ENCODE measurements at places on chromosomes 4 and X.

DNA sequence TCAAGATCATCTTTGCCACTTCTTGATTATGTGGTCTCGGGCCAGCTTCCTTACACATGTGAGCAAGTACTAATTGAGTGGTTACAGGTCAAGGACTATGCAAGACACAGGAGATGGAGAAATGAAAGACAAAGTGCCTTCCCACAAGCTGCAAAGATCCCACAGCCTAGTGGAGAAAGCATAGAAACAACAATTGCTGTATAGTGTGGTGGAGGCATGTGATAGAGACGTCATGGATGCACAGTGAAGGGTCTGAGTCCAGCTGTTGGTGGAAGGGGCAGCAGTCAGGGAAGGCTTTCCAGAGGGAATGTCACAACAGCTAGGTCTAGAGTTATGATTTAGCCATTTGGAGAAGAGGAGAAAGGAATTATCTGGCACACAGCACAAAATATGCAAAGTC lies 210.6 kb downstream of the KDR start:
- DNase-seq = no peak

- no peak for DNase-seq
These were observed 443.6 kb downstream of the UBE2NL start for GRCh38 chrX:144327495-144327894.

DNA sequence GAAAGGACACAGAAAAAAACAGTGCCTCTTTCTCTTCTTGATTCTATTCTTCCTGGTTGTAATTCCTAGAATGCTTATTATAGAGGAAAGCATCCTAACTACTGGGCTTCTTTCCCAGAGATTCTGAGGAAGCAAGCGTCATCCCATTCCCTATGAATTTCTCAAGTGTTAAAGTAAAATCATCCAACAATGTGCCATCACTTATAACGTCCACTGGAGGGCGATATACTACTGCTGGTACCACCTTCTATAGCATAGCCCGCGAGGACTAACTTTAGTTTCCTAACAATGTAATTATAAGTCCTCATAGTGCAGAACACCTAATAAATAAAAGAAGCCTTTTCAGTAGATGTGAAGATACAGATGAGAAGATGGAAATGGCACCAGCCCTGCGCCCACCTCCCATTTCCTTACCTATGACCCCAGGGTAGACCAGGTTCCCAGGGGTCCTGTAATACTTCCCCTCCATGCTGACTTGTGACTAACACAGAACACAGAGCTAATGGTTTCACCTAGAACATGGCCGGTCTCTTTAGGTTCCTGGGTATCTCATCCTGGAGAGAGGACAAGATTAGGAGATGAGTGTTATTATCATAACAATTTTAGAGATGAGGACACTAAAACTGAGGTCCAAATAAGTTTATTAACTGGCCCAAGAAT lies 4.2 kb downstream of the CENPVL3 start:
- DNase-seq = no peak

DNA sequence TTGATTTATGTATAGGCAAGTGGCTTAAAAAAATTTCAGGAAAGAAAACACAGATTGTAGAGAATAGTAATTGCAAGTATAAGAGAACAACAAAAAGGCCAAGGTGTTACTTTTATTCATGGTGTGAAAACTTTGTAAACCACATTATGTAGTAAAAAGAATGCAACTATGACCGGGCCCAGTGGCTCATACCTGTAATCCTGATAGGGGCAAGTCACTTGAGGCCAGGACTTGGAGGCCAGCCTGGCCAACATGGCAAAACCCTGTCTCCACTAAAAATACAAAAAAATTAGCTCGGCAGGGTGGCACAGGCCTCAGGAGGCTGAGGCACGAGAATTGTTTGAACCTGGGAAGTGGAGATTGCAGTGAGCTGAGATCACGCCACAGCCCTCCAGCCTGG lies 131.7 kb downstream of the DCK start:
- DNase-seq = no peak

- no peak for DNase-seq
These were observed 26.2 kb upstream of the ELF4 start for GRCh38 chrX:130136496-130136895.

GRCh38 chr4:40606239-40606767 lies 23.4 kb downstream of the RBM47 start:
- no peak for DNase-seq

DNA sequence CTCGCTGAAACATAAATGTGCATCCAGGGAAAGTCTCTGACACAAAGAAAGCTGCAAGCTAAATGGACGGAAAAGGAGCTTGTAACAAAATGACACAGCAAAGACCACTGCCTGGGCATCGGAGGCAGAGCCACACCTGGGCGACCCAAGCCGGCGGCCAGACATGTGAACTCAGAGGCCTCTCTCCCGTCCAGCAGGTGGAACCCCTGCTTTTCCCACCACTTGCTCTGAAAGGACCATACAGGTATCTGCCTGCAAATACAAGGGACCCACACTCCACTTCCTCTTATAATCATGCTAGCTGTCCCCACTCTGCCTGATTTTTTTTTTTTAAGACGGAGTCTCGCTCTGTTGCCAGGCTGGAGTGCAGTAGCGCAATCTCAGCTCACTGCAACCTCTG lies 12.0 kb downstream of the CPLX1 start:
- no peak for DNase-seq

DNA sequence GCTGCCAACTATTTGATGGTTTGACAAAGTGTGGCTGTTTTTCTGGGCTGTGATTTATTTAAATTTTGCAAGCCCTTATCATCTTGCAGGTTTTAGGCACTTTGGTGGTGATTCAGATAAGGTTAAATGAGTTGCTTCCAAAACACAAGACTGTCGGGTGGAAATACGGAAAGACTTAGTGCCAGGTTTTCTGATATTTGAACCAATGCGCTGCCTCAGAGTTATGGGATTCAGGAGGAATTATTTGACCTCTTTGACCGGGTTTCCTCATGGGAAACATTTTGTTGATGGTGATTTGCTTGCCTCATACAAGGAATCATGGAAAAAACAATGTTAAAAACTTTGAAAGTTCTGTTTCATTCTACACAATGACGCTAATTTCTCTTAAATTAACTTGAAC lies 136.1 kb upstream of the MAP9 start:
- DNase-seq = no peak

- no peak for DNase-seq
These were observed 2.1 kb upstream of the AVPR2 start for GRCh38 chrX:153902385-153902784.

GRCh38 chr4:11201256-11201655 lies 227.4 kb downstream of the HS3ST1 start:
- no peak for DNase-seq

- DNase-seq = no peak
These were observed 428.9 kb upstream of the GNPDA2 start for GRCh38 chr4:45155081-45155777.

GRCh38 chrX:43315622-43316021 lies 340.5 kb upstream of the MAOA start:
- DNase-seq = no peak

DNA sequence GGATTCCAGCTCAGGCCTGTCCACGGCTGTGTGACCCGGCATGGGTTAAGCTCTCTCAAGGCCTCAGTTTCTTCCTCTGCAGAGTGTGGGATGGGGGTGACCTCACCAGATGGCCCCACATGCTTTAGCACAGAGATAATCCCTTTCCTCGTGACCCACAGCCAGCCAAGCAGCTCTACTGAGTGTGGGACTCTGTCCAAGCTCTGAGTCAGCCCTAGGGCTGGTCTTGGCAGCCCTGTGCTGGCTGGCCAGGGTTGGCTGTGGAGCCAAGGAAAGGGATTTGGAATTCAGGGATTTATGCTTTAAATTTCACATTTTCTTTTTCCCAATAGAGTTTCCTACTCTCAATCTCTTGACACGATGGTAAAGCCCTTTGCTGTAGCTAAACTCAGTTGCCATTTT lies 19.7 kb upstream of the SPON2 start:
- DNase-seq = no peak

GRCh38 chr4:8157944-8158709 lies 486 bp downstream of the ABLIM2 start:
- DNase-seq = no peak

DNA sequence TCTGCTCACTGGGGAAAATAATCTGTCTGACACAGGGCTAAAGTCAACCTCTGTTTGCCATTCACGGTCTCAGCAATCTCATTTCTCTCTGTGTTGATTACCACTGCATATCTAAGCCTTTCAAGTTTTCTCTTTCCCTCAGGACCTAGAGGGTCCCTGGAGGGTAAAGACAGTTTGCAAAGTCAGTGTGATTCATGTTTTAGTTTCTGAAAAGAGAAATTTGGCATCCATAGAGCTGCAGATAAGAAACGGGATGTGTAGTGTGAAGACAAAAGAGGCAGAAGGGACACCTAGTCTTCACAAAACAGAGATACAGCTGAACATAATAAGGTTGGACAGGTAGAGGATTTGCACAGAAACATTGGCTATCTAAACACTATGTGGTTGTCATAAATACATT lies 34.5 kb upstream of the KDR start:
- no peak for DNase-seq

GRCh38 chr4:122259849-122260248 lies 107.7 kb downstream of the BLTP1 start:
- DNase-seq = no peak

GRCh38 chr4:14151101-14151500 lies 523.6 kb upstream of the BOD1L1 start:
- DNase-seq = no peak

- DNase-seq = no peak
These were observed 981.9 kb upstream of the TENM3 start for GRCh38 chr4:181261279-181261678.

- DNase-seq = no peak
These were observed 130.2 kb downstream of the AMELX start for GRCh38 chrX:11423362-11423818.

GRCh38 chr4:101347267-101347556 lies at the start of gene PPP3CA:
Gene PPP3CA (minus strand): TSS chr4:101347526.
- no peak for DNase-seq

GRCh38 chr4:55032179-55032578 lies 93.2 kb downstream of the KDR start:
- DNase-seq = no peak

GRCh38 chr4:139547979-139548378 lies 8.0 kb downstream of the SETD7 start:
- no peak for DNase-seq

GRCh38 chr4:37928426-37929416 lies 31.5 kb upstream of the PTTG2 start:
- no peak for DNase-seq

- no peak for DNase-seq
These were observed 790.0 kb downstream of the PCDH18 start for GRCh38 chr4:136742333-136742732.

- DNase-seq = no peak
These were observed 40.9 kb upstream of the HMX1 start for GRCh38 chr4:8912506-8912905.

DNA sequence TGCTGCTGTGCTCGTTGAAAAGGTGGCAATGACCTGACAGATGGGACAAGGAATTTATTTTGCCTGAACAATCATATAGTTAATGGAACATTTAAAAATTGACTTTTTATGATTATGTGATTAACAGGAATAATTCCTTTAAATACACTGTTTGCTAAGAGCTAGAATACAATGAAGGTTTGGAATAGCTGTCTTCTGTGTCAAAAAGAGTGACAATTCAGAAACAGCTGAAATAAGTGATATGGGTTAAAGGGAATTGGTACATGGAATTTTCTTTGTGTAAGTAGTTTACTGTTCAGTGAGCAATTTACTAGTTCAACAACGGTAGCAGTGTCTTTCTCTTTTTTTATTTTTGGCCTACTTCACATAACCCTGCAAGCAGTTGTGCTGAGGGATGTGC lies 1083.5 kb upstream of the GRID2 start:
- no peak for DNase-seq

GRCh38 chrX:30786374-30786773 lies 102.7 kb downstream of the TAB3 start:
- no peak for DNase-seq

- no peak for DNase-seq
These were observed 49.2 kb upstream of the TLR2 start for GRCh38 chr4:153634738-153635353.

DNA sequence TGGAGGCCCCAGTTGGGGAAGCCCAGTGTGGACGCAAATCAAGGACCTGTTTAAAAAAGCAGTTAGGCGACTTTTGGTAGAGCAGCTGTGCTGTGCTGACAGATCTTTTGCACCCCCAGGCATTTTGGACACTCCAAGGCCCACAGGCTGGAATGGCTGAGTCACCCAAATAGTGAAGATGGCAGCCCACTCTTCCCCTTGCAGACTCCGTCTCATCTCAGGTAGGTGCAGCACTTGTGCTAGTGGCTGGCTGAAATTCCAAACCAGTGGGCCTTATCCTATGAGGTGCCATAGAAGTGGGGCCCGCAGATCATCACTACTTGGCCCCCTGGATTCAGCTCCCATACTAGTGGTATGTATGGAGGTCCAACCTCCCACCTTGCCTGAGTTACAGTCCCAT lies 42.8 kb downstream of the CPXCR1 start:
- DNase-seq = no peak

- no peak for DNase-seq
These were observed 126.2 kb upstream of the UGT8 start for GRCh38 chr4:114472269-114473032.

DNA sequence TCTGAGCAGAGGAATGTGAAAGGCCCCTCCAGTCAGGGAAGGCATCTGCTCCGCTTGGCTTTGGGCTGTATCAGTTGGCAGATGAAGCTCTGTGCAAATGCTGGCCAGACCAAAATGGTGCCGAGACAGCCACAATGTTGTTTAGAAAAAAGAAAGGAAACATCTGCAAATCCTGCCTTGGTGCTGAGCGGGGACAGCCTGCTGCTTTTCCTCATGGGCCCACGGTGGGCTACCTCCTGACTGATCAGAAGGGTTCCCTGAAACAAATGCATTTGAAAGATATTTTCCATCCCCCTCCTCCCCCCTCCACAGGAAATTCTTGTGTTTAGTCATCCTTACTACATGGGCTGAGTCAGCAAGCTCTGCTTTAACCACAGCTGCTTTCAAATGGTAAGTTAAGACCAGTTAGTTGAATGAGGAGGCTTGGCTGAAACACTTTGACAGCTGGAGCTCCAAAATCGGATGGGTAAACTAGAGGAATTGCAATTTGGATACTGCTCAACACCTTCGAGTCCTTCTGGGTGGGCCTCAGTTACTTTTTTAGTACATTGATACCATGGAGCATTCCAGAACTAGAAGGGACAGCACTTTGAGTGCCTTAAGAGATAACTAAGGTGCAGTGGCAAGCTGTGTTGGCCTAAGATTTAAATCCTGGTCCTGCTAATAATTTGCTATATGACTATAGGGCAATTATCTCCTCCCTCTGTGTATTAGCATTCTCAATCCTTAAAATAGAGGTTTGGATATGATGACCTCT lies 36.0 kb downstream of the PLAC1 start:
- no peak for DNase-seq

DNA sequence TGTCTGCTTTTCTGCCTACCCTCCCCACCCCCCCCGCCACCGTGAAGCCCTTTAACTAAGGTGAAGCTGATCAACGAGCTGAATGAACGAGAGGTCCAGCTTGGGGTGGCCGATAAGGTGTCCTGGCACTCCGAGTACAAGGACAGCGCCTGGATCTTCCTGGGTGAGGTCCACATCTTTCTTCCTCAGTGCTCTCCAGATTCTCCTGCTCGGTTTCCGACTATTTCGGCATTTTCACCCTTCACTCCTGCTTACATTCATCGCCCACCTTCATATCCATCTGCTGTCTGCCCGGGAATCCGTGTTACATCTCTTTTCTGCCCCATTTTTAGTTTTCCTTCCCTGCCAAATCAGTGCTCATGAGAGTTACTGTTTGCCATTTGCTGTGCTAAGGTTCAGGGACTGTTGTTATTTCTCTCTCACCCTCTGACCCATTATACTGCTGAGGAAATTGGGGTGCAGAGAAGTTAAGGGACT lies 459 bp downstream of the RBMX2 start:
- no peak for DNase-seq
